Renal cortex interstitium (tissue), 15 donors: ENCODE measurements at places on chromosomes 5 and 9. TPM values are rescaled to one million over a fixed set of nuclear protein-coding genes. Genes with fewer than 3 reads are reported as not detected.

The FPGS gene
- polyA plus RNA-seq: 45.5 TPM

The FCN1 gene
- 2.5 TPM for polyA plus RNA-seq

The CBY3 gene
- polyA plus RNA-seq: 0.75 TPM

The TNFSF15 gene
- 8.4 TPM for polyA plus RNA-seq

The FAXDC2 gene
- polyA plus RNA-seq: 47.9 TPM

The PPP1R26 gene
- 37.9 TPM for polyA plus RNA-seq

The SKP1 gene
- polyA plus RNA-seq: 805 TPM
